ENCODE measurements at places on chromosomes 6 and 20.

DNA sequence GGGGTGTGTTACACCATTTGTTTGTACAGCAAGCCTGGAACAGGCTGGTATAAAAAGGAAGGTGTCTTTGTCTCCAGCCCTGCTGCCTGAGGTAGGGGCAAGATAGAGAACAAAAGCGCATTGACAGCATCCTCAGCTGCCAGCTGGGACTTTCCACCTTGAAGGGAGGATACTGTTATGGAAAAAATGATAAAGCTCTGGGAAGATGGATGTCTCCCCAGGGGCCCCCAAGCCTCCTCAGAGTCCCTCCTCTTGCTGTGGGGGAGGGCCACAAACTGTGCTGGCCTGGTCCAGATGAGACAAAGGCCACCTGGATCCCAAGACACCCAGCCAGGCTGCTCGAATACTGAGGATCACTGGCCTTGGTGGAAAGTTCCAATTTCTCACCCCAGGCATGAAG is 13.0 kb downstream of the REM1 start:
- no peak for DNase-seq

DNA sequence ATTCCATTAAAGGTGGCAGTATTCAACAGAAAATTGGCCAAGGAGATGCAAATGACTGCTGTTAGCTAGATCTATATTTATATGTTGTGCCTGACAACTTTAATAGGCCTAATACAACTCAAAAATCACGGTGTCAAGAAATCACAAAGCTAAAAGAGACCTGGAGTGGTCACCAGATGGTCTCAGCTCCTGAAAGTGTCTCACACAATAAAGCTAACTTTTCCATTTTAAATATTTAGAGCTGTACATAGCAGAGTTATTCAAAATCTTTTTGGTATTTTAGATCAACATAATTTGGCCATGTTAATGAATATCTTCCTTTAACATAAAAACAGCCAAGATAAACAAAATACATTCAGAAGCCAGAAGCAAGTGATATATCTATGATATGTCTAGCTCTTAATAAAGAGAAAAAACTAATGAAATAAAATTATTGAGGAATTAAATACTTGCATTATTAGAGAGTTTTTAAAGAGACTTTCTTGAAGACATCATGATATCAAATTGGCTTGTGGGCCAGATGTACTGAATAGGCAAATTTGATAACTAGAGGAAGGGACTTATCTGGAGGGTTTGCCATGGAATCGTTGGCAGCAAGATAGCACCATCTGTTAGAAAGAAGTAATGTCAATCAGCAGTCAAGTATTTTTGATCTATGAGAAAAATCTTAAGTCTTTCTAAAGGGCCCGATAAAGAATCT is 84.9 kb upstream of the SCAF8 start:
- DNase-seq = no peak

- DNase-seq = peak; percentile 49
Observed at GRCh38 chr6:18509871-18510643, 122.9 kb downstream of the RNF144B start.

DNA sequence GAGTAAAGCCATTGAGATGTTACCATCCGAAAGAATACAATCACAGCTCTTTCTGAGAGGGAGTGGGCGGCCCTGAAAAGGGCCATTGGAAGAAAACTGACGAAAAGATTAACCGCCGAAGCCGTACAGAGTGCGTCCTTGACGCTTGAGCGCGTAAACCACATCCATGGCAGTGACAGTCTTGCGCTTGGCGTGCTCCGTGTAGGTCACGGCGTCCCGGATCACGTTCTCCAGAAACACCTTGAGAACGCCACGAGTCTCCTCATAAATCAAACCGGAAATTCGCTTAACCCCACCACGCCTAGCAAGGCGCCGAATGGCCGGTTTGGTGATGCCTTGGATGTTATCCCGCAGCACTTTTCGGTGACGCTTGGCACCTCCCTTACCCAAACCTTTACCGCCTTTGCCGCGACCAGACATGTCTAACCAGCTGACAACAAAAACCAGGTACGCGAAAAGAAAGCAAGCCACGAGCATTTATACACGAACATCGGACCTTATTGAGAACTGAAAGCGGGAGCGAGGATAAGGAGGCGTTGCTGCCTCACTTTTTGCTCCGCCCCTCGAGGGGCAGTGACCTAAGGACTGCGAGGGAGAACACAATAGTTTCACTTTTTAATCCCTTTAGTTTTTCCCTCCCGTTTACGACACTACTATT is 60.3 kb upstream of the HFE start:
- peak; percentile 91 for DNase-seq

- no peak for DNase-seq
Observed at GRCh38 chr6:1709234-1709641, 99.5 kb downstream of the FOXC1 start.

GRCh38 chr6:162100096-162100495 is 627.5 kb downstream of the PRKN start:
- DNase-seq = peak; percentile 23

DNA sequence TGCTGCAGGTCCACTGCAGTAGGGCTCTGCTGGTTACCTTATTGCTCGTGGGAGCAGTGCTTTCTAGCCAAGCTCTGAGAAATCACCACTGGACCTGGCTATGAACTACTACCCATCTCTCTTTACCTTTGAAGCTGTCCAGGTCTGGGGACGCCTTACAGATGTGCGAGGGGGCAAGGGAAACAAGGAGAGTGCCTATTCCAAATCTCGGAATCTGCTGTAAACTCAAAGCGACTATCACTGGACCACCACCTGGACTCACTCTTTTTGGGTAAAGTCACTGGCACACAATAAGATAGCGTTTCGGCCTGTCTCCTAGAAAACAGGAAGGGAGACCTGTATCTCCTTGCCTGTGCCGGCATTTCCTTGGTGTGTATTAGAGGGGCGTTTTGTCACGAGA is 5.3 kb downstream of the NRN1 start:
- no peak for DNase-seq

- no peak for DNase-seq
Observed at GRCh38 chr6:86152546-86152945, 509.9 kb upstream of the SYNCRIP start.

GRCh38 chr20:42359617-42360016 is 741.4 kb upstream of the CHD6 start:
- no peak for DNase-seq

GRCh38 chr20:12040261-12040660 is 122.6 kb downstream of the BTBD3 start:
- no peak for DNase-seq

- no peak for DNase-seq
Observed at GRCh38 chr6:135665935-135666334, 168.4 kb upstream of the AHI1 start.

- no peak for DNase-seq
Observed at GRCh38 chr20:35254448-35254999, 23.4 kb downstream of the MMP24OS start.

Data from astrocyte of the hippocampus (primary cell).